ENCODE measurements at places on chromosomes 3 and 15.
A peak's percentile ranks its signal among the peaks of the same experiment; 100 is the strongest.

- DNase-seq: no peak
Measured at GRCh38 chr3:11377719-11378118, 105.5 kb downstream of the ATG7 start.

DNA sequence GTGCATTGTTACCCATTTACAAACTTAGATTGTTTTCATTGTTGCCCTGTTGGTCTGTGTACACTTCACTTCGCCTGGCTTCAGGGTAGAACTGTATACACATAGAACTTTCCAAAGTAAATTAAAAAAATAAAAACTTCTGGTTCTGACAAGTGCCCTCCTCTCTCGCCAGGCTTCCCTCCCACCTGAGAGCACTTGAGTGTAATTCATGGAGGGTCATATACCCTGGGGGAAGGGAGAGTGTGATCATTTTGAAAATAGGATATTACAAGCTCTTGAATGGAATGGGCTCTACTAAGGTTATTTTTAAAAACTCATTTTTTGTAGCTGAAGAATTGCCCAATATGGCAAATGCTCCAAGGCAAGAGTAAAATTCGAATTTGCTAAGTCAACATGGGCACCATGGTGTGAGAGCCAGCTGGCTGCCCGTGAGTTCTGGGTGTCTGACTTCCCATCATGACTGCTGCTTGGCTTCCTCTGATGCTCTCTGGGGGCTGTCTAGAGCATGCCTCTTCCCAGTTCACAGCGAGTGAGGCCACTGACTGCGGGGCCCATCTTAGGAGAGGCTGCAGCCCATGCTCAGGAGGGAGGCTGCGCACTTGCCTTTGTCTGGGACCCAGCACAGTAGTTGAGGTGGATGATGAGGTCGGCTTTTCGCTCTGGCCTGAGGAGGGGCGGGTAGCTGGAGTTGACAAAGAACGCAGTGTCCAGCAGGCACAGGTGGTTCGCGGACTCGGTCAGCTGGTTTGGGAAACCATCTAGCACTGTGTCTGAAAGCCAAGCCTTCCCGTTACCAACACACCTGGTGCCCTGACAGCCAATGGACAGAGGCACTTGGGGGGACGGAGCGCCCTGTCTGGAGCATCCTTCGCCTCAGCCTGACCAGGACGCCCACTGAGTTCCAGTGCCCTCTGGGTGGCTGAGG, 13.1 kb upstream of the EHD4 start:
- DNase-seq: no peak

DNA sequence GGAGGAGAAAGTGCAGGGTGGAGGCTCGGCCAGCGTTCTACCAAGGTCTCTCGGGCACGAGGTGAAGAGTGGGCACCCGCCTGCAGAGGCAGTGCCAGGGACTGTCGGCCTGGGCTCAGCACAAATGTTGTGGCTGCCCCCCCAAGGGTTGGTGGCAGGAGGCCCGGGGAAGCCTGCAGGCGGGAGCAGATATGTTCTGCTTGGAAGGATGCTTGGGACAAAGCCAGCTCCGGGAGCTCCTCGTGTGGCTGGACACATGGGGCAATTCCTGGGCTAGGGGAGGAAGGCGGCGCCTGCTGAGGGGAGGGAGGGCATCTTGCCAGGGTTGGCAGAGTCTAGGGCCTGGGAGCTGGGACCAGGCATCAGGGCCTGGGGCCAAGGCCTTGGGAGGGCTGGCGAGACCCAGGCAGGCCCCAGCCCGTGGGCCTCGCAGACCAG, 30.4 kb upstream of the FBLN2 start:
- peak; percentile 49 for DNase-seq

DNA sequence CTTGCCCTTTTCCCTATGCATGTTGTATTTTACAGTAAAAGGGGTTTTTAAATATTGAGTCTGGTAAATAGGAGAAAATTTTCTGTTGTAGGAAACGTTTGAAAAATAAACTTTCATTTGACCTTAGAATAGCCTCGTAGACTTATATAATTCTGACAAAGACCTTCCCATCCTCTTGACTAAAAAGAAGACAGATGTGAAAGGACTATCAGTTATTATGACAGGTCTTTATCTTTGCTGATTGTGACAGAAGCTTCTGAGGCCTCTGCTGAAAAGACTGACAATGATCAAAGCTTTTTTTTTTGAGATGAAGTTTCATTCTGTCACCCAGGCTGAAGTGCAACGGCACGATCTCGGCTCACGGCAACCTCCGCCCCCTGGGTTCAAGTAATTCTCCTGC, 24.2 kb downstream of the C2CD4A start:
- DNase-seq: no peak

- no peak for DNase-seq
Measured at GRCh38 chr3:76702676-76703075, 337.2 kb upstream of the ROBO2 start.

GRCh38 chr15:34126522-34126921, 24.6 kb downstream of the PGBD4 start:
- DNase-seq: no peak
